ENCODE measurements at places on chromosomes 6 and 20.

- DNase-seq: no peak
Measured at GRCh38 chr6:162481320-162481719, 246.2 kb downstream of the PRKN start.

GRCh38 chr6:142926494-142927270 is 18.3 kb downstream of the HIVEP2 start:
- DNase-seq: peak; percentile 83

- no peak for DNase-seq
Measured at GRCh38 chr6:147611992-147612391, 103.5 kb downstream of the SAMD5 start.

GRCh38 chr6:66772800-66773199 is 1065.8 kb upstream of the EYS start:
- DNase-seq: no peak

DNA sequence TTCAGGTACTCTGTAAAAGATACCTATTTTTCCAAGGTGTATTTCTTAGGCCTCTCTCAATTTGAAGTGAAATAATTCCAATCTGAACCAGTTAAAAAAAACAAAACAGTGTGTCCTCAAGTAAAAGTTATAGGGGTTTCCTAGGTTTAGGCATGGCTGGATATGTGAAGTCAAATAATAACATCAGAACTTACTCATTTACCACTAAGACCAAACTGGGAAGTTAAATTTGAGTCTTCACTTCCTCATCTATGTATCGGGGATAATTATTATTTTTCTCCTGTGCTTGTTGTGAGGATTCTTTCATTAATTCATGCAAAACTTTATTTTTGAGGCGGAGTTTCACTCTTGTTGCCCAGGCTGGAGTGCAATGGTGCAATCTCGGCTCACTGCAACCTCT is 86.2 kb upstream of the PTPRK start:
- no peak for DNase-seq

- no peak for DNase-seq
Measured at GRCh38 chr6:84074988-84075781, 41.6 kb downstream of the MRAP2 start.

DNA sequence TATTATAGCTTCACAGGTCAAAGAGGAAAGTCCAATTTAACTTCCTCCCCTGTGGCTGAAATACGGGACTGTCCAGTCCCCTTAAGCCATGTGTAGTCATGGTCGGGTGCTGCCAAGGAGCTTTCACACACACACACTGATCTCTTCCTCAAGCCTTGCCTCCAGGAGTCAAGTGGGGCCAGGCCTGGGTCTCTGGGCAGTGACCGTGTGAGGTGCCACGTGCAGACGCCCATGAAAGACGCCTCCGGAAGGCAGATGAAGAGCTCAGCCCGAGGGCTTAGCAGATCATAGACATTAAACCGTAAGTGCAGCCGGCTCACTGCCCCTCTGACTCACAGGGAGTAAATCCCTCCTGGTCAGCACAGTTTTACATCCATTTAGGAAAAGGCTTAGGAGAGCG is 4.2 kb downstream of the GABRR2 start:
- DNase-seq: no peak

DNA sequence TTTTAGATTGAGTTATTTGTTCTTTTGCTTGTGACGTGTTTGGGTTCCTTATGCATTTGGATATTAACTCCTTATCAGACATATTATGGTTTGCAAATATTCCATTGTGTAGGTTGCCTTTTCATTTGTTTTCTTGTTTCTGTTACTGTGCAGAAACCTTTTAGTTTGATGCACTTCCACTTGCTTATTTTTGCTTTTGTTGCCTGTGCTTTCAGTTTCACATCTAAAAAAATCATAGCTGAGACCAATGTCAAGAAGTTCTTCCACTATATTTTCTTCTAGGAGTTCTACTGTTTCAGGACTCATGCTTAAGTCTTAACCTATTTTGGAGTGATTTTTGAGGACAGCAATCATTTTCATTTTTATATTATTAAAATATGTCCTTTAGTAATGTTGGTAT is 113.5 kb downstream of the EPM2A start:
- no peak for DNase-seq

DNA sequence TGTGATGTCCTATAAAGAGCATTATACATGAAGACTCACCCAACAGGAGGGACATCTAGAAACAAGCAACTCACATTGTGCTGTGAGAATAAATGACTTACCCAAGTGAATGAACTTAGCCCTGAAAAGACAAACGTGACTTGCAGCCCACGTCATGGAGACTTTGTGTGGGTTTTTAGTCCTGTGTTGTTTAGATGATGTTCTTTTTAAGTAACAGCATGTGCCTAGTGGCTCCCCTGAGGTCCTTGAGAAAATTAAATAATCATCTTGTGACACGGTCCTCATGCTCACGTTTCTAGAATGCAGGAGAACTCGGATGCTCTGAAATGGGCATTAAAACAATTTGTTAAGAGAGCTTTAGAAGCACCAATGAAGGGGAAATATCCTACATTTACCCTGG is 165.1 kb downstream of the SASH1 start:
- no peak for DNase-seq

- no peak for DNase-seq
Measured at GRCh38 chr6:121201105-121201504, 133.2 kb downstream of the TBC1D32 start.

DNA sequence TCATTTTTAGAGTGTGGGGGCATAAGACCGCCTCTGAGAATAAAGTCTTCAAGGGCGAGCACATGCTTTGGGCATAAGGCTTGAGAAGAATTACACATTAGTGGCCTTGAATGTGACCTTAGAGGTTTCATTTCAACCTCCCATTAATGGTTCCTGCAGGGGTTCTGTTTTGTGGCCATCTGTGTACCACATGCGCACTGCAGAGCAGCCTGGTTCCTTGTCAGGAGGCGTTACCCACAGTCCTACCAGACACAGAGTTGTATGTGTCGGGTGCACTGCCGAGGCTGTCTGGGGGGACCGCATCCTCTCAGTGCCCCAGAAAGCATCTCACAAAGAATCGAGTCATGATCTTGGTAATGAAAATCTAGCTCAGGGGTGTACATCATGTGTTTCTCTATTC is 115.7 kb downstream of the B3GAT2 start:
- DNase-seq: no peak

DNA sequence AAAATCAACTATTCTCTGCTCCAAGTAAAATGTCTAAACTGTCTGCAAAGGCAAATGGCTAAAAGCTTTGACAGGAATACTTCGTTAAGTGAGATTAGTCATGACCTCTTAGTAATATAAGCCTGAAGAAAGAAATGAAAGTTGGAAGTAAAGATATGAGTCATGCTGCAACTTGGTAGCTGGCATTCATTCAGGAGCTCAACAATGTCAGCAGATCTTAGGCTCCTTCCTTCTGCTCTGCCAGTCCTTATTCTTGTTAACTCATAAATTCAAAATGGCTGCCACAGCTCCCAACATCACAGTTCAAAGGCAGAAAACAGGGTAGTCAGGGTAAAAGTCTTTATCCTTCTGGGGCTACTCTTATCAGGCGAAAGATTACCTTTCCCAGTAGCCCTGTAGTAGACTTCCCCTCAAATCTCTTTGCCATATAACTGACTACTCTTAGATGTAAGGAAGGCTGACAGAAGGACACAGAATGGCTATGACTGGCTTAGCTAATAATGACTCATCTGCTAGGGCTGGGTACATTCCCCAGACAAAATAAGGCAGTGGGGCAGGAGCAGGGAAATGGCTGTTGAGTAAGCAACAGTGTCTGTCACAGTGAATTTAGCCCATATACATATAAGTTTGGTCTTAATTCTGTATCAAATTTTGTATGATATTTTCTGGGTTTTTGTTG is 24.4 kb upstream of the C6orf62 start:
- peak; percentile 66 for DNase-seq

GRCh38 chr6:74979065-74979766 is 226.6 kb downstream of the COL12A1 start:
- DNase-seq: no peak

DNA sequence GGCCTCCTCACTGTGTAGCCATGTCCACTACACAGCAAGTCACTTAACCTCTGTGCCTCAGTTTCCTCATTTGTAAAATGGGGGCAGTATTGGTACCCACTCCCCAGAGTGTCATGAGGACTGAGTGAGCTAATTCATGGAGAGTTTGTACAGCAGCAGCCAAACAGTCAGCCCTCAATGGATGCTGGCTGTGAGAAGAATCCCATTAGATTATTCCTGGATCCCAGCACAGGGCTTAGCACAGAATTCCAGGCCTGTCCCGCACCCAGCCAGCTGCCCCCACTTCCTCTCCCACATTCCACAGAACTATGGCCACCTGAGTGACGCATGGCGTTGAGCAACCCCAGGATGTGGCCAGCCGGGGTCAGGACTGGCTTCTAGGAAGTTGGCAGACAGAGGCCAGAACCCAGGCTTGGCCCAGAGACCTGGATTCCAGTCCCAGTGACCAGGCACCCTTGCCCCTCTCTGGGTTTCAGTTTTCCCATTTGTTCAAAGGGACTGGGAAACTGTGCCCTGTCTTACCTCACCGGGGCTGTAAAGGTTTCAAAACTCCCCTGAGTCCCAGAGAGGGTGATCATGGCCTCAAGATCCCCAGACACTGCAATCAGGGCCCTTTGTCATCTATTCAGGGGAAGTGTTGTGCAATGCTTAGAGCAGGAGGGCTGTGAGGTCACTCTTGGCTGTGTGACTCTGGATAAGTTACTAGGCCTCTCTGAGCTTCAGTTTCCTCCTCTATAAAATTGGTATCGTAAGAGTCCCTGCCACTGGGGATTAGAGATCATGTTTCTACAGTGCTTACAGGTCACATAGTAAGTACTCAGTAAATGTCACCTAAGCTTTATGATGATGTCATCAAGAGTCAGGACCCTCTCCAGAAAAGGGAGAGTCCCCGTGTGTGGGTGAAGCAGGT is 3.0 kb upstream of the TGM2 start:
- no peak for DNase-seq

DNA sequence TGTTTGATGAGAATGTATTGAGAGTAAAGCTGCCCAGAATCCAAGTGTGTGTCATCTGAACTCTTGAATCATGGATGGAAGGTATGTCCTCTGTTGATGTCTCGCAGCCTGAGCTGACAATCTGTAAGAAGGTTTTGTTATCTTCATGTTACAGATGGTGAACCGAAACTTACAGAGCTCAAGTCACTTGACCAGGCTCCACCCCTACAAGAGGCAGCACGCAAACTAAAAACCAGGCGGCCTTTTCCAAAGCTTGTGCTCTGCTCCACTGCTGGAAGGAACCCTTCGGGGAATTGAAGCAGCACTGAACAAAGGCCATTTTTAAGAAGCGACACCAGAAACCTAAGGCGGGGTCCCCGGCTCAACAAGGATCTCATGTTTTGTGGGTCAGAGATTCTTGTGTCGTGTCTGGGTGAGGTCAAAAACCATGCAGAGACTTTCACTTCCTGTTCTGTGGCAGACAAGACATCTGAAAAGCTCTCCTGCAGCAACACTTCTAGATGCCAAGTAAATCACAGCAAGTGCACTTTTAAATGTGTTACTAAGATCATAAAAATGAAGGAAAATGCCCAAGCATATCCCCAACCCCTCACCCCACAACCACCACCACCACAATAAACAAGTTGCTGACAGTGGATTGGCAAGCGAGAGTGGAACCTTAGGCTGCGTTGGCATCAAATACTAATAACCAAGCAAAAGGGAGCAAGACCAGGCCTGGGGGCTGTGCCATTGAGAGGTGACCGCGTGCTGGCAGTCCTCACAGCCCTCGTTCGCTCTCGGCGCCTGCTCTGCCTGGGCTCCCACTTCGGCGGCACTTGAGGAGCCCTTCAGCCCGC is 27.3 kb downstream of the NQO2 start:
- DNase-seq: peak; percentile 50

DNA sequence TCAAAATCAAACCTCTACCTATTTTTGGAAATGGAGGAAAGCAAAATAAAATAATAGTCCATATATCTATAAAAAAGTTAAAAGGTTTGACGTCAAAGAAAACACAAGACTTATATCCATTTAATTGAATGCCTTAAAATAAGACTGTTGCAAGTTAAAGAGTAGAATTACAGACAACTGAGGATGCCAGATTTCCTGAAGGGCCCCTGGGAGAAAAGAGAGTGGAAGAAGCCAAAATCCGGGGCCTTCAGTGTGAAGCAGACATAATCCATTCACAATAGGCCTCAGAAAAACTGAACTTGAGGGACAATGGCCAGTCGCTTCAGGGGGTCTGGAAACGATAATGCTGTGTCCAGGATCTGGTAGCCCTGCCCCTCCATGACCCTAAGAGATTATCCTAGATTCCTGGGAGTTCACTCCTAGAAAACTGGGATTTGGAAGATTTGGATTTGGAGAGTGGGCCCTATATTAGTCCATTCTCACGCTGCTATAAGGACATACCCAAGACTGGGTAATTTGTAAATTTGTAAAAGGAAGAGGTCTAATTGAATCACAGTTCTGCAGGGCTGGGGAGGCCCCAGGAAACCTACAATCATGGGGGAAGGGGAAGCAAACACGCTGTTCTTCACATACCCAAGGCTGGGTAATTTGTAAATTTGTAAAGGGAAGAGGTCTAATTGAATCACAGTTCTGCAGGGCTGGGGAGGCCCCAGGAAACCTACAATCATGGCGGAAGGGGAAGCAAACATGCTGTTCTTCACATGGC is 94.0 kb upstream of the SLC2A12 start:
- DNase-seq: no peak

GRCh38 chr20:23078351-23079015 is 7.6 kb downstream of the CD93 start:
- no peak for DNase-seq

DNA sequence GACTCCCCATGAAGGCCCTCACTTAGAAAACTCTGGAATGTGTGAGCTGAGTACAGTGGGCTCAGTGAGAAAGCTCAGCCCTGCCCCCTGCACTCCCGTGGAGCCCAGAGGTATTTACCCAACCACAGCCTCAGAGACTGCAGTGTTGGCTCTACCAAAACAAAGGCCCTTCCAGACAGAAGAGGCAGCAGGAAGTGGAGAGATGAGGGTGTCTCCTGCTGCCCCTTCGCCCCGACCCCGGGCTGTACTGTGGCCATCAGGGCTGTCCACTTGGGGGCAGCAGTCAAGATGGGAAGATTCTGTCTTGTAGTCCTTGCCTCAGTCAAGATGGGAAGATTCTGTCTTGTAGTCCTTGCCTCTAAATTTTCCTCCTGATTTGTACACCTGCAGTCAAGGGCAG is 341.3 kb downstream of the TAF4 start:
- no peak for DNase-seq

GRCh38 chr20:7980332-7981046 is 39.1 kb downstream of the TMX4 start:
- DNase-seq: peak; percentile 44

DNA sequence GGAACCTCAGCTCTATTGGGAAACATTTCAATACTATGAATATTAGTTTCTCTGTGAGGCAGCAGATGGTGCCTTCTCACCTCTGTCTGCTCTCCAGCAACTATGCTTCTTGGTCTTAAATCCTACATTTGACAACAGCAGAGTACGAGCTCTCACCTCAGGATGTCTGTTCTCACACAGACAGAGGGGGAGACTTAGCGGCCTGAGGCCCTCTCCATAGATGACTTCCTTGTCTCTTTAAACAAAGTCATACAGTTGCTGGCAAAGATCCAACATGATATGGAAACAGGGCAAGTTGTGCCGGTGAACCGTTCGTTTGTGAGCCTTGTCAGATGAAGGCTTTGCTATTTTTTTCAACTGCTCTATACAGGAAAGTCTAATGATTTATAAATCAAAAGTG is 43.7 kb upstream of the GABRR1 start:
- no peak for DNase-seq

- DNase-seq: no peak
Measured at GRCh38 chr6:27158316-27158643, 89.2 kb upstream of the PRSS16 start.

Measured in activated CD4-positive, alpha-beta memory T cell treated with anti-CD3 and anti-CD28 coated beads for 36 hours (primary cell).